Hematopoietic multipotent progenitor cell treated with erythropoietin and hydrocortisone succinate and interleukin-3 and kit ligand, for 6 days (in vitro differentiated cells): ENCODE measurements at places on chromosomes 1 and 21.
A peak's percentile ranks its signal among the peaks of the same experiment; 100 is the strongest.

- DNase-seq = no peak
These were observed 14.1 kb downstream of the SUCO start for GRCh38 chr1:172547071-172547470.

- DNase-seq = no peak
These were observed 62.0 kb upstream of the ST6GALNAC3 start for GRCh38 chr1:76012341-76013205.

DNA sequence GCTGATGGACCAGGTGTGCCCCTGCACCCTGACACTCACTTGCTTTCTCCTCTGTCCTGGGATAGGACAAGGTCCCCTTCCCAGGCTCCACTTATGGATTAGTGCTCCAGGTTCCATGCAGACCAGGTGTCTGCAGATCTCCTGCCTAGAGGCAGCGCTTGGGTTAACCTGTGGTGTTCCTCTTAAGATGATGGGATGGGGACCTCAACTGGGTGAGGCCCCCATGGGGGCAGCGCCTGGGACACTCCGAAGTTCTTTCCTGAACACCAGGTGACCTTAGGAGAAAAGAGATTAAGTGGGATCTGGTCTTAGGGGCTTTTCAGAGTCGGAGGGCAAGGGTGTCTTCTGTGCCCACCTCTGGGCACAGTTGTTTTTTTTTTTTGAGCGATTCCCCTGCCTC lies 21.2 kb downstream of the TNNT2 start:
- no peak for DNase-seq

- no peak for DNase-seq
These were observed 6.2 kb downstream of the WNT9A start for GRCh38 chr1:227941509-227942020.

GRCh38 chr1:20174937-20175666 lies 10.8 kb upstream of the UBXN10 start:
- DNase-seq = no peak

GRCh38 chr1:25008192-25008485 lies 78.1 kb upstream of the RUNX3 start:
- DNase-seq = no peak

DNA sequence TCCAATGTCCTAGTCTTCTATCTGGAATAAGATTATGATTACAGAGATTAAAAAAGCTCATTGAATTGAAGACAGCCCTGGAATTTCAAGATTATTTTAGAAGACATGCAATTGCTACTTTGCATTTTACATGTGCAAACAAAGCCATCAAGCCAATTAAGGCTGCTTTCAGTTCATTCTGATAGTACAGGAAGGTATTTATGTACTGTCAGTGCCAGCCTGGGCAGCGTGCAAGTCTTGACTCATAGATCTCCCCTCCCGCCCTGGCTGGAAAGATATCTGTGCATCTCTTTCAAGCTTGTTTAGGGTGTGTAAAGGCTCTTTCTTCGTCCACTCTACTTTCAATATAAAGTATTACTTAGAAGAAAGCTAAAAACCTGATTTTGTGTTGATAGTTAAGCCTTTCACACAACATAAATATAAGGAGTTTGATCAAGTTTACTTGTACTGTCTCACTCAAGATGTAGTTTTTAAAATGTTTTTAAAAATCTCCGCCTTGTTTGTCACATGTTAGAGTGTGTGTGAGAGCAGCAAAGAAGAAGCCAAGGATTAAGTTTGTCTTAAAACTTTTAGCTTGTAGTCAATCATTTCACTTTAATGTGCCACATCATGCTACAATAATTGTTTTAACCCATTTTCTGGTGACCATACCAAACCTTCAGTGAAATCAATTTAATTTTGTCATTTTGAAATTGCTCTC lies 13.6 kb upstream of the LYPLAL1 start:
- DNase-seq = no peak

- DNase-seq = no peak
These were observed 144.1 kb downstream of the CENPF start for GRCh38 chr1:214747050-214747635.

DNA sequence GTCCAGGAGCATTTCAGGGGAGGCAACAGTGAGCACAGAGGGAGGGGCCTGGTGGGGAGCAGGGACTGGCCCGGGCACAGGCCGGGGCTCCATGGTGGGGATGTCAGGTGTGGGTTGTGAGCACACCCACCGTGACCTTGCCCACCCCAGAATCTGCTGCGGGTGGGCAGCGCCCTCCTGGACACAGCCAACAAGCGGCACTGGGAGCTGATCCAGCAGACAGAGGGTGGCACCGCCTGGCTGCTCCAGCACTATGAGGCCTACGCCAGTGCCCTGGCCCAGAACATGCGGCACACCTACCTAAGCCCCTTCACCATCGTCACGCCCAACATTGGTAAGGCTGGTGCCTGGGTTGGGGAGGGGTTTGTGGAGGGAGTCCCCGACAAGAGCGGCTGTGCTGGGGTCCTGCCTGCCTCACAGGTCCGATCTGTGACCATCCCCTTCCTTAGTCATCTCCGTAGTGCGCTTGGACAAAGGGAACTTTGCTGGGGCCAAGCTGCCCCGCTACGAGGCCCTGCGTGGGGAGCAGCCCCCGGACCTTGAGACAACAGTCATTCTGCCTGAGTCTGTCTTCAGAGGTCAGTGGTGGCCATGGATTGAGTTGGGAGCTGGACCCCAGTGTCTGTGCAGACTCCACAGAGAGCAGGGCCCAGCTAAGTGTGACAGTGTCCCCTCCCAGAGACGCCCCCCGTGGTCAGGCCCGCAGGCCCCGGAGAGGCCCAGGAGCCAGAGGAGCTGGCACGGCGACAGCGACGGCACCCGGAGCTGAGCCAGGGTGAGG lies 14.3 kb downstream of the PSRC1 start:
- DNase-seq = no peak

GRCh38 chr1:15155888-15156741 lies 2.6 kb downstream of the TMEM51 start:
- DNase-seq = no peak

GRCh38 chr21:30194701-30195299 lies 21.1 kb downstream of the CLDN8 start:
- peak; percentile 76 for DNase-seq

- DNase-seq = peak; percentile 52
These were observed 47.1 kb downstream of the KANK4 start for GRCh38 chr1:62271948-62272728.

DNA sequence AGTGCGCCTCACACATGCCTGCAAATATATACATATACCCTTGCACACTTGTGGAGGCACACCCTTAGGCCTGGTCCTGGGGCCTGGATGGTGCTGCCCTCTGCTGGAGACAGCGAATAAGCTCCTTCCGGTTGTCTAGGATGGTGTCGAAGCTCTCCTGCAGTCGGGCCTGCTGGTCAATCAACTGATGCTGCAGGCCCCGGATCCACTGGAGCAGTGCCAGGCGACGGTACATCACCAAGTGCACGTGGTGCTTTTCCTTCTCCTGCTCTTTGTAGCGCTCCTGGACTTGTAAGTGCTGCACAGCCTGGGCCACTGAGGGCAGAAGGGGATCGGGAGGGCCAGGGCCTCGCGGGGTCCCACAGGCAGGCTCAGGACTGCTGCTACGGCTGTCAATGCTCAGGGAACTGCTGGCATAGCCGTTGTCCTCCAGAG lies 3.1 kb downstream of the C1orf216 start:
- DNase-seq = peak; percentile 92

DNA sequence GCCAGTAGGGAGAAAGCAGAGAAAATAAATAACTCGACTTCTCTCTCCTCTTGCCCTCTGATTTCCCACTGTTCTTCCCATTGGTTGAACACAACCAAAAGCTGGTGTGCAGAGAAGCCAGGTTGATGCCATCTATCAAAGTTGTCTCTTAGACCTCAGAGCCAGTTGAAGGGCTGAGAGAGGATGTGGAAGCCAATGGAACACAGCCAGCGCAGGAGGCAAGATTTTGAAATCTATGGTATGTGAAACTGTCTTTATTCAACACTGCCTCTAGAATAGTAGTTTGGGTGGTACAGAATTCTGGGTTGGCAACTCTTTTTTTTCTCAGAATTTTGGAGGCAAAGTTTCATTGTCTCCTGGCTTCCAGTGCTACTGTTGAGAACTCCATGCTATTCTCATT lies 11.3 kb upstream of the SMAP2 start:
- no peak for DNase-seq

- DNase-seq = no peak
These were observed 55.4 kb downstream of the KANK4 start for GRCh38 chr1:62263814-62264353.

DNA sequence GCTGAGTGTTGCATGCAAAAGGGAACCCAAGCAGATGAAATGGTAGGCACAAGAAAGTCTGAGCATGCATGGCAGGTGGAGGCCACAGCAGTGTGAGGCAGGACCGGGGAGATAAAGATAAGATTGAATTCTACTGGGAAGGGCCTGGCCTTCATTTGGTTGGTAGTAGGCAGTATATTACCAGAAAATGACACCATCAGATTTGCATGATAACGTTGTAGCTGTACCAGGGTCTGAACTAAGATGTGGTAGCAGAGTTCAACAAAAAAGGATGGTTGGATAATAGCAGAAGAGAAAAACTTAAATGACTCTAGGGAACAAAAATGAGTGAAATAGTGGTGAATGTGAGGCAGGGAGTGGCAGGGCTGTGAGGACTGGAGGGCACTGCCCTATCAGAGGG lies 75.6 kb upstream of the DNAJC6 start:
- DNase-seq = peak; percentile 72

DNA sequence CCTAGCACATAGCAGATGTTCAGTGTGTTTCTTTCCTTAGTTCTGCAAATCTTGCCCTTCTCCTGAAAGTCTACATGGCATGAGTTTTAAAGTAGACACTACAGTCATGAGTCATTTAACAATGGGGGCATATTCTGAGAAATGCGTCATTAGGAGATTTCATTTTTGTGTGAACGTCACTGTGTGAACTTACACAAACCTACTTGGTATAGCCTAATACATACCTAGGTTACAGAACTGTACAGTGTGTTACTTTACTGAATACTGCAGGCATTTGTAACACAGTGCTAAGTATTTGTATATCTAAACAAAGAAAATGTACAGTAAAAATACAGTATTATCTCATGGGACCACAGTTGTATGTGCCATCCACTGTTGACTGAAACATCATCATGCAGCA lies 10.0 kb downstream of the TTF2 start:
- no peak for DNase-seq

DNA sequence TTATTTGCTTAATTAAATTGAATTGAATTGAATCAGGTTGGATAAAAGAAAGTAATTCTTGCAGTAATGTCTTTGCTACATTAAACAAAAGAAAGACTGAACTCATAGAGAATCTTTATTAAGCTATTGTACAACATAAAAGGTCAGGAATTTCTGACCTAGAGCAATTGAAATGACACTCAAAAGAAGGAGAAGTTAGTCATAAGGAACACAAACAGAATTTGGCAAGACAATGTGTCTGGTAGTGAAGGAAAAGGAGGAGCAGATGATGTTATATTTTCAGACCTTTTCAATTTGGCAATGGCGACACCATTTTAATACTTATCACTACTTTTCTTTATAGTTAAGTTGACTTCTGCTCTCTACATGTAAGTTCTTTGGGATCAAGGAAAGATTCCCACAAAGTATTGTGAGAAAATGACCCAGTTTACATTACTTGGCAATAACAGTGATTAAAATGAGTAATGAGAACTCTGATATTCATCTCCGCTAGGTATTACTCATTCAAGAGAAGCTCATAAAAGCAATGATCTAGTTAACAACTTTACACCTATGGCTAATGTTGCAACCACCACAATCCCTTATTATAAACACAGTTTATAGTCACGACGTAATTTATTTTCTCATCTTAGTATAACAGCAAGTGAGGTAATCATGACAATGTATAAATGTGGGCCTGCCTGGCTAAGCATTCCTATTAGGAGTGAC lies 14.7 kb upstream of the KRTAP21-1 start:
- no peak for DNase-seq

- no peak for DNase-seq
These were observed 643 bp downstream of the COQ8A start for GRCh38 chr1:226940806-226941067.

DNA sequence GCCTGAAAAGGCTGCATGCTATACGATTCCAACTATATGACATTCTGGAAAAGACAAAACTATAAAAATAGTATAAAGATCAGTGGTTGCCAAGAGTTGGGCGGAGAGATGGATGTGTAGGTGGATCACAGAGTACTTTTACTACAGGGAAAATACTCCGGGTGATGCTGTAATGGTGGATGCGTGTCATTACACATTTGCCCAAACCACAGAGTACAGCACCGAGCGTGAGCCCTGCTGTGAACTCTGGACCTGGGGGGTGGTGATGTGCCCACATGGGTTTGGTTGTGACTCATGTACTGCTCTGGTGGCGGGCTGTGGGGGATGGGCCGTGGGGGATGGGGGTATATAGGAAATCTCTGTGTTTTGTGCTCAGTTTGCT lies 162.7 kb upstream of the COL6A1 start:
- peak; percentile 22 for DNase-seq

GRCh38 chr1:4655674-4656532 lies 1.5 kb downstream of the AJAP1 start:
- peak; percentile 68 for DNase-seq

DNA sequence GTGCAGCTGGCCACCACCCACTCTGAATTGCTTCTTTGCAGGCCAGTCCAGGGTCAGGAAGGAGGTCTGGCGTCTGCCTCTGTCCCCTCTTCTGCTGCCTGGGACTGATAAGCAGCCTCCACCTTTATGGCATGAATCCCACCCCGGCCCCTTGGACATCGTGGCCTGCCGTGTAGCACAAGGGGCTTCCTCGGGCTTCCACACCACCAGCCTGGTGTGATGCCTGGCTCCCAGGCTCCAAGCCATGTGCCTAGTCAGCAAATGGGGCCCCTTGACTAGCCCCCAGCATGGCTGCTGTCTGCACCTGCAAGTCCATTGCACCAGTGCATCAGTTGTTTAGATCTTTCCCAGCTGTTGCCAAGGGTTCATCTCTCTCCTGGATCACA lies 9.9 kb upstream of the ARF1 start:
- DNase-seq = no peak

- no peak for DNase-seq
These were observed 269.7 kb downstream of the DYRK1A start for GRCh38 chr21:37636152-37636860.

DNA sequence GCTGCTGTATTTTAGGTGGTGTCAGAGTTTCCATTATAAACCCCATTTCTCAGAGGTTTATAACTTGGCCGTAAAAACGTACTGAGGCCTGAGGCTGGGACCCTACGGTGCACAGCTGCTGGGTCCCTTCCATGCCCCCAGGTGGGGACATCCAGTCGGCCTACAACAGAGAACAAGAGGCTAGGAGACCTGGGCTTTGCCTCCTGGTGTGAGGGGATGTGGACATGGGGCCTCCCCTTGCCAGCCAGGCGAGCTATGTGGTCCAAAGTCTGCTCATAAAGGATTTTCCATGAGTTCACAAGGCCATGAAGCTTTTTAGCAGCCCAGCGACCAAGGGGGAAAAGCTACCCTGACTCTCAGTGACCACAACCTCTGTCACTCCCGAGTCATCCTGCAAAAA lies 261.5 kb upstream of the VAMP3 start:
- DNase-seq = no peak

GRCh38 chr1:193219391-193219790 lies 33.0 kb upstream of the B3GALT2 start:
- DNase-seq = no peak

DNA sequence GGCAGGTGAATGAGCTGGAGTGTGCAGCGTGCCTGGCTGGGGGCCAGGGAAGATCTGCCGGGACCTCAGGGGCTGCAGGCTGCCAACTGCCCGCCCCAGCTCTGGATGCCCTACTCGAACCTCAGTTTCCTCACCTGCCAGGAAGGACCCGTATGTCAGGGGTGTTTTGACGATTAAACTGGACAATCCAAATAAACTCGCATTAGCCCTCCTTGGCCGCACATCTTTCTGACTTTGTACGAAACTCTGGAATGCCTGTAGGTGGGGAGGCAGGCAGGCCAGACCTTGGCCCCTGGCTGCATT lies 8.3 kb upstream of the ZNF669 start:
- no peak for DNase-seq

GRCh38 chr1:41341772-41342562 lies 19.3 kb upstream of the FOXO6 start:
- no peak for DNase-seq
